AG08396 (cell line): ENCODE measurements at places on chromosomes 1 and 21.
A peak's percentile ranks its signal among the peaks of the same experiment; 100 is the strongest.

DNA sequence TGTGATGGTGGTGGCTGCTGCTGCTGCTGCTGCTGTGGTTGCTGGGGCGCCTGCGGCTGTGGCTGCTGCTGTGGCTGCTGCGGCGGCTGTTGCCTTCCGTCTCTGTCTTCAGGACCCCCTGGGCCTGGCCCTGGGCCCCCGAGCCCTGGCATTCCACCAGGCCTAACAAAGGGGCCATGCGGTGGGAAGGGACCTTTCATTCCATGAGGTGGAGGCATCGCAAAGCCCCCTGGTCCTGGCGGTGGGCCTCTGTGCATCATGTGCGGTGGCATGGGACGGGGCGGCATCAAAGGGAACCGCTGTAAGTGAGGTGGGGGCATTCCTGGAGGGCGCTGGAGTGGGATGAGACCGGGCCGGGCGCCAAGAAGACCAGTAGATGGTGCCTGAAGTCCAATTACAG is 12.4 kb downstream of the SOD1 start:
- DNase-seq = no peak

- DNase-seq = no peak
These were observed 9.3 kb downstream of the MIER1 start for GRCh38 chr1:66933887-66934700.

DNA sequence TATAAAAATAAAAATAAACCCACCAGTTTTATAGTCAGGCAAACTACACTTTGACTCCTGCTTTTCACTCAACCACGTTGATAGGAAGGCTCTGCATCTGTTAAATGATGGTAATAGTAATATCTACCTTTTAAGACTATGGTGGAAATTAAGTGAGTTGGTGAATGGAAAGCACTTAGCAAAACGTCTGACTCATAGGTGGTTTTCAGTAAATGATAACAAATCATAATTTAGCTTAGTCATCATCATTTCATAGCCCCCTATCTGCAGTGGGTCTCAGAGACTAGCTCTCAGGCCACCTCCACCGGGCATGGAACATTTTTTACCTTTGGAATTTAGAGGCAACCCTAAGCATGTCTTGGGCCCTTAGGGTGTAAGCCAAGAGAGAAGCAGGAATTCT is 160.0 kb downstream of the PDE4B start:
- DNase-seq = no peak

GRCh38 chr1:89295187-89295586 is 22.5 kb upstream of the GBP5 start:
- DNase-seq = no peak

GRCh38 chr1:235069176-235069575 is 59.5 kb downstream of the TOMM20 start:
- DNase-seq = no peak

DNA sequence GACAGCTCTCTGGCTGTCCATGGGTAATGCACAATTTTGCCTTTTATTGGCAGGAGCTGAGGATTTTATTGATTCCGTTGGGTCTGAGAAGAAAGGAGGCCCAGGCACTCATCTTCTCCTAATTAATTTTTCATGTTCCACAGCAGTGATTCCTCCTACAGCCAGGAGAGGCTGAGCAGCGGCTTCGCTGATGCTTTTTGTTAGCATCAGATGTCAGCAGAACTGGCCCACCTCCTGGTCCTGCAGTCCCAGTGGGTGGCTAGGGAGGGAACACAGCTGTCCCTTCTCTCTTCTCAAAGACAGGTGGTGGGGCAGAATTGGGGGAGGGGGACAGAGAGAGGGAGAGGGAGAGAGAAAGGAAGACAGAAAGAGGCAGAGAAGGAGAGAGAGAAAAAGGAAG is 5.7 kb downstream of the MT1HL1 start:
- no peak for DNase-seq

DNA sequence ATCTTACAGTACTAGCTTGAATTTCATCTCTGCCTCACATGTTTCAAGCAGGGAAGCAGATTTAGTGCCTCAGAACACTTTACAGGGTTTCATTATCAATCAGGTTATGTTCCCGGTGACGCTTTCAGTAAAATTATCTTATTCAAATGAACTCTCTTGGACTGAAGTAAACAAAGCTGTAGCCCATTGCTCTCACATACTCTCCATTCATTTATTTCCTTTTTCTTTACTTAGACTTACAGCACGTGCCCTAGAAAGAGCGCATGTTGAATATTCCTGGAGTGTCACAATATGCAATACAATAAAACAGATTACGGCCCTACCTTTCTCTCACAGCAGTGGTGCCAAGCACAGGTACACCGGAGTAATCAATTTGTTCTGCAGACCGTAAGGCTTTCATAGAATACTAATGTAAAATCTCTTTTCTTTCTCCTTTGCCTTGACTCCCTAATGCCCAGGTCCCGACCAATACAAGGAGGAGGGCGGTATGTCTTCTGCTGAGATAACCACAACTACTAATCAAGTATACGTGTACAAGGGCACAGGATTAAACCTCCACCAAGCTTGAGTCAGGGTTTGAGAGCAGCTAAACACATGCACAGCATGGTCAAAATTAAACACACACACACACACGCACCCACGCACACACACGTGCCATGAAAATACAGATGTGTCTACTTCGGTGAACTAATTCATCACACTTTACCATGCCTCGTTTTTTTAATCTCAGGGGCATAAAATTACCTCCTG is 62.8 kb downstream of the NRIP1 start:
- DNase-seq = no peak

DNA sequence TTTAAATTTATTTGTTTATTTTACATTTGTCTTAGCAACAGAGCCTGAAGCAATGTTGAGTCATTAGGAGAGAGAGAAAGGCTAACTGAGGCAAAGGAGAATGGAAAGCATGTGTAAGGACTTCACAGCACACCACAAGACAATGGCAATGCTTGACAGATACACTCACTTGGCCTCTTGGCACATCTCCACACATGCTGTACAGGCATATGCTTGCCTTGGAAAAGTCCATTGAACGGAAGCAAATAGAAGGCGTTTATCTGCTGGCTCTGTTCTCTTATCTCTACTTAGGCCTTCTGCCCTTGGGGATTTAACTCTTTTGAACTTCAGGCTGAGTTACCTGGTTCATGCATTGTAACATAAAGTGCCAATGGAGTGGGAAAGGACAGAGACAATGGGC is 262.2 kb upstream of the POU3F1 start:
- no peak for DNase-seq

DNA sequence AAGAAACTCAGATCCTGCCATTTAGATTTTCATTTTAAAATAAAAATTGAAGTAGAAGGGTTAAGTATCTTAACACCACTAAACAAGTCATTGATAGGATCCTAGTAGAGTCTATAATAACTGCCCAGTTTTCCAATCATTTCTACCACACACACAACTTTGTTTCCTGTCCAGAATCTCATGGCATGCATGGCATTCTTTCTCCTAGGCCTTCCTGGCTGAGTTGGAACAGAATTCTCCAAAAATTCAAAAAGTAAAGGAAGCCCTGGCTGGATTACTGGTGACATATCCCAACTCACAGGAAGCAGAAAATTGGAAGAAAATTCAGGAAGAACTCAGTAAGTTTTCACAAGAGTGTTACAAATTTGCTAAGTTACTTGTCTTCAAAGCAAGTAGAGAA is 111.4 kb upstream of the BMP8A start:
- DNase-seq = no peak

GRCh38 chr1:23019863-23020625 is 776 bp downstream of the KDM1A start:
- DNase-seq = peak; percentile 41

DNA sequence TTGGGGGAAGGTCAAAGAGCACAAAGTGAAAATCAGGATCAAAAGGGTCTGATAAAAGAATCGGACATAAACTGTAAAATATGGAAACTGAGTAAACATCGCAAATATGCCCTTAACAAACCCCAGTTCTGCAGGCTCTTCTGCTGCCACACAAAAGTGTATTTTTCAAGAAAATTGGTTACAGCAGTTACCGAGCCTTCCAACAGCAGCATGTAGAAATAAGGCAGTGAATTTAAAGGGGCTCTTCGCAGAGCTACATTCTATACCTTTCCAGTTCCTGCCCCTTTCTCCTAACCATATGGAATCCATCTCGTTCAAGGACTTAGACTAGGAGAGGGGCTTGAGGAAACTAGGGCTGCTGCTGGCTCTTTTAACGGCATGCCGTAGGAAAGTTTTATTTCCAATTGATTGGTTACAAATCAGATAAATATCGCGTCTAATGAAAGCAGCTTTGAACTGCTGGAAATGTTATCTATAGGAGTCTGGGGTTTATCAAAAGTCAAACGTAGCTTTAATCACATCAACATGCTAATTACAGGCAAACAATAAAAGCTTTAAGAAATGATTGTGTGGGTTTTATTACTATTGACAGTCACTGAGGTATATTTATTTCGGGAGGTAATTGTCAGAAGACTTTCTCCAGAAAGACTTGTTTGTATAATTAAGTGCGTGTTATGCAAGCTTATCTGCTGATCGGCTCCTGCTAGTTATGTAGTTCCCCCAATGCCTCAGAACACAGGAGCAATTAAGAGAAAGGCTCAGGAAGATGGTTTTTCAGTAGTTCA is 59.1 kb downstream of the GORAB start:
- DNase-seq = no peak
